ENCODE measurements at places on chromosomes 6 and 20.

DNA sequence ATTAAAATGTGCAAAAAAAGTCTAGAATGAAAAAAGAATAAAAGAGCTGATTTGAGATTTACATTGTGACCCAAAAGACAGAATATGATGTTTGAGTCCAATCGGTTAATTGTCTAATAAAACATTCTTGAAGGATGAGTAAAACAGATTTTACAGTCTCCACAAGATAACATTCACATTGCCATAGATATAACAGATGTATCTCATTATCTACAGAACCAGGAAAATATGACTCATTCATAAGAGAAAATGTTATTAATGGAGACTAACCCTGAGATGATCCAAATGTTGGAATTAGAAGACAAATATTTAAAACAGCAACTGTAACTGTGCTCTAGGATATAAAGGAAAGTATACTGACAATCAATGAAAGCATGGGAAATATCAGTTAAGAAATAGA, 141.7 kb downstream of the RFX6 start:
- no peak for DNase-seq

- DNase-seq = no peak
Observed at GRCh38 chr6:157181649-157182048, 141.7 kb downstream of the TMEM242 start.

DNA sequence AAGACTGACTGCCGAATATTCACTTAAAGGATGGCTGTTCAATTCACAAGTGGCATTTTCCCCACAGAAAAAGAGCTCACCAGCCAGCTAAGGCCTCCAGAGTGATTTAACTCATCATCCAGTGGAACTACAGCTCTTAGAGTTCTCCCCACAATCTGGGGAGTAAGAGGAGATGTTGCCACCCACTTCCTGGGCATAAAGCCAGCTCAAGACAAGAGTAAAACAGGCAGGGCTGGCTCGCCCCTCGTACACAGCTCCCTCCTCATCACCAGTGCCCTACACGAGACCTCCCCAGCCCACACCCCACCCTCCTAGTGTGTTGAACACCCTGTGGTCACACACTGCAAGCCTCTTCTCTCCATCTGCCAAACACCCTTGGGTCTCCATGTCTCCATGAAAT, 47.2 kb upstream of the IPCEF1 start:
- no peak for DNase-seq

GRCh38 chr6:36938536-36938935, 16.0 kb upstream of the PI16 start:
- no peak for DNase-seq

All from T-helper 22 cell (primary cell).